ENCODE measurements at places on chromosomes 5 and 9.
A peak's percentile ranks its signal among the peaks of the same experiment; 100 is the strongest.

DNA sequence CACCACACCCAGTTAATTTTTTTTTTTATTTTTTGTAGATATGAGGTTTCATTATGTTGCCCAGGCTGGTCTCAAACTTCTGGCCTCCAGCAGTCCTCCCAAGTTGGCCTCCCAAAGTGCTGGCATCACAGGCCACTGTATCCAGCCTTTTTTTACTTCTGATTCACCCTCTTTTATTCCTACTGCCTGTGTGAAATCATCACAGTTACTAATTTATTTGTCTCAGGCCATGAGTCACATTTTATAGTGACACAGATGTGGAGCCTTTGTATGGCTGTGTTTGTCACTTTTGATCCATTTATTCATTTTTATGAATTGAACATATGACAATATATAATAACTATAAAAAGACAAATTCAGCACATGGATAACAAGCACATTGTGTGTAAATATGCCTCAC, 67.1 kb upstream of the SNX2 start:
- DNase-seq, result no peak

DNA sequence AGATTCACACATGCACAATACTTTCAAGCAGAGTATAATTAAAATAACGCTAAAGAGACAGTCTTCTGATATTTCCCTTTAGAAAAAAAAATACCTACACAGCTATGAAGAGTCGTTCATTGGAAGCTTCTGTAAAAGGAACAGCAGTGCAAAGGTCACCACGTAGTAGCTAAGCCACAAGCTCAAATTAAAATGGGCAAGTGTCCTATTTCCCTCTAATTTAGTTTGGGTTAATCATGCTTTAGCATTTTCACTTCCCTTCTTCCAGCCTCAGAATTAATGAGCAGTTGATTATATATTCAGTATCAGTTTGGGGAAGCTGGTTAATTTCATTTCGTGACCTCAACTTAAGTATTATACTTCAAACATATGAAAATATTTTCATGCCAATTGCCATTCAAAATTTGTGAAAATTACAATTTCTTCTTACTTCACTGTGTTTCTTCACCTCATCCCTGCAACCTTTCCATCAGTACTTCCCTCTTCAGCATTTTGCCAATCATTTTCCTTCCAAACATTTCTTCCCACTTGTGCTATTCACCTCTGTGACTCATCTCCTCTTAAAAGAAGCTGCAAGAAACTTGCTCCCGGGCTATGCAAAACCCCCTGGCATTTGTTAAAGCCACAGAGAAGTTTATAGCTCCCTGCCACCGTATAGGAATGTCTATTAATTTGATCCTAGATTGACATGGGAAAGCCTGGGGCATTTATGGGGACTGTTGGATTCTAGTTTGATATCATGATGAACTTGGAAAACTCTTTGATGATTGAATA, 83.0 kb downstream of the DMRTA1 start:
- no peak for DNase-seq

DNA sequence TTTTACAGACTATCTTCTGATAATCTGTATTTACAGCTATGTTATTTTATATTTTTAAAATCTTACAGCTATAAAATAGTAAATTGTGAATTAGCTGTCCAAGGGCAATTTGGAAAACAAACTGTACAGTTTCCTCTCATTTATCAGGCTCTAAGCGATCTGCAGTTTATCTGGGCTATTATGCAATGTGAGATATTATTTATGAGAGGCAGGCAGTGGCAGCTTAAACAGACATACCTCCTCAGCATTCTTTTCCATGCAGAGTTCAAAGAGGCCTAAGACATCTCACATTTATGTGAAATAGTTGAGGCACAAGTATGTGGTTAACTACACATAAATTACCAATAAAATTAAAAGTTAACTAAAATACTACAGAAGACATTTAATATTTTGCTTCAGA, 10.2 kb downstream of the NIPSNAP3B start:
- no peak for DNase-seq

- DNase-seq, result no peak
Observed at GRCh38 chr5:54205453-54205852, 104.9 kb downstream of the ARL15 start.

- DNase-seq, result no peak
Observed at GRCh38 chr9:129322022-129322621, 144.1 kb upstream of the IER5L start.

DNA sequence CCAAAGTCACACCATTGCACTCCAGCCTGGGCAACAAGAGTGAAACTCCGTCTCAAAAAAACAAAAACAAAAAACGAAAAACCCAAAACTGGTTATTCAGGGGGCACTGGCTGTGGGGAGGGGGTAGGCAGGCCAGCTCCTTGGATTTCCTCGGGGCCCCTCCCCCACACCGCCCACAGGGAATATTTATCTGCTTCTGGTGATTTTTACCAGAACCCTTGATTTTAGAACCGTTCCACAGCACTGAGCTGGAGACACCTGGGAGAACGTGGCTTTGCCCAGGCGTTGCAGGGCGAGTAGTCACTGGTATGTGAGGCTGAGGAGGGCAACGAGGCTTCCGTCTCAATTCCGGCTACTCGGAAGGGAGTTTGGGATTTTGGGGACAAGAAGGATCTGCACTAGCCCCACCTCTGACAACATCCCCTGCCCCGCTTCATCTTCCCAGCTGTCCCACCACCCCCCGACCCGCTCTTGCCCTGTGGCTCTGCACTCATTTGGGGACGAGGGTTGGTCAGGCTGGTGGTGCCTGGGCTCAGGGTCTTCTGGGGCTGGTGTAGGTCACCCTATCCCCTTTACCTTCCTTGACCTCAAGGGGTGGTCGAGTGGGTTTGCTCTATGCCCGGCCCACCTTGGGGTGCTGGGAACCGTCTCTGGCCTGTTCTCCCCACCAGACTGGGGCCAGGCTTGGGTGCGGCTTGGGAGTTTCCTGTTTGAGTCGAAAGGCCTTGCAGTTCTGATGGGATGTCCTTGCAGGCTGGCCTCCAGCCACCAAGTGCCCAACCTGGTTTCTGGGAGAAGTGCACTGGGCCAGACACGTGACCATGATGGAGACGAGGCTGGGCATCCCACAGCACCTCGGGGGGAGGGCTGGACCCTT, 3.5 kb downstream of the AHRR start:
- no peak for DNase-seq

DNA sequence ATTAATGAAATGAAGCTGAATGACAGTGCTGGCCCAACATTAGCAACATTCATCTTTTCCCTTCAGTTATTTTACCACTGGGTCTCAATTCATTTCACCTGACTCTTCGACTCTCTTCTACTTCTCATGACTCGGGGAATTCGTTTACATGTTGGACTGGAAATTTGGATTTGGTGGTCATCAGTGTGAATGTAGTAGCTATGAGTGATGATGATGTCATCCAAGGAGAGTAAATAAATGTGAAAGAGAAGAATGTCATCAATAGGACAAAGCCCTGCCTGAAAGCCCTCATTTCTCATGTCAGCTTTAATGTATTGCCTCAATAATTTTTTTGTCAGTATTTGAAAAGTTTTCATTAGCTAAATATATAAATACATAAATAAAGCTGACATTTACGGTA, 21.9 kb upstream of the CFAP95 start:
- no peak for DNase-seq

GRCh38 chr9:122445155-122445749, 32.5 kb downstream of the OR1J1 start:
- peak; percentile 26 for DNase-seq

- no peak for DNase-seq
Observed at GRCh38 chr9:37369671-37370070, 52.8 kb upstream of the GRHPR start.

DNA sequence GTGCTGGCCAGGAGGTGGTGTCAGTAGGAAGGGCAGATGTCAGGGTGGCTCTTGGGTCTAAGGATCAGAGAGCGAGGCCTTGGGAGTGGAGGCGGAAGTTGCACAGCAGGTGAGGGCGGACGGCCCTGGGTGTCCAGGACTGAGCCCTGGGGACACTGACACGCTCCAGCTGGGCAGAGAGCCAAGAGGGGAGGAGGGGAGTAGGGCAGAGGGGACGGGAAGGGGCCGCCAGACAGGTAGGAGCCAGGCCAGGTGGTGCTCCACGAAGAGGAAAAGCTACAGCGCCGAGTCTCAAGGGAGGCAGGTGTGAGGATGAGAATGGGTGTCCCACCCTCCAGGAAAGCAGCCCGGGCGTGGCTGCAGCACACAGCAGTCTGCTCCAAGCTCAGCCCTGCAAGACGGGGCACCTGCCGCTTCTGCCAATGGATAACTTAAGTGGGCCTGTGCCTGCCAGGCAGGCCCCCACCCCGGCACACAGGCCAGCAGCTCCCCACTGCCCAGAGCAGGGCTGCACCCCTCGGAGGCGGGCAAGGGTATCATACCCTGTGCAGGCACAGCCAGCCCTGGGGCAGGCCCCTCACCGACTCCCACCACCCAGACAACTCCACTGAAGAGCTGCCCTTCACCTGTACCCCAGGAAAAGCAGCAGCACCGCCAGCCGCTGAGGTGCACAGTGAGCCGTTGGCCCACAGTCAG, 4.9 kb downstream of the TPRN start:
- DNase-seq, result no peak

DNA sequence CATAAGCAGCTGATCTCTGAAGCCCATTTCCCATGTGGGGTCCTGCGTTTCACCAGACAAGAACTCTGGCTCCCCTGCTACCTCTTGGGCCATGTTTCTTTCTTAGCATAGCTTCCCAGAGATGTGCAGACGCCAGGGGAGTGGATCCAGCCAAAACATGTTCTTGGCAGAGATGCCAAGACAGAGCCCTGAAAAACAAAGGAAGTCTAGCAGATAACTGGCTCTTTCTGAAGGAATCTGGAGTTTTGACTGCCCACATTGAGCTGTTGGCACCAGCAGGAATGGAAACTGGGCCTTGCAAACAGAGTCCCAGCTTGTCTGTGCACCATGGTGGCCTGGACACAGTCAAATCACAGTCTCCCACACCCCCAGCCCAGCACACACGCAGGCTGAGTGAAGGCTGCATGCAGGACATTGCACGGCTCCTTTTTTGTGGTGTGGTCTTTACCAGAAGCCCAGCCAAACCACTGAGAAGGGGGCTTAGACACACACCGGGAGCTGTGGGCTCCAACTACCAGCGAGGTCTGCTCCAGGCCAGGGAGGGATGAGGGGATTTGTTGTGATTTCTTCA, 114.7 kb downstream of the SNX18 start:
- no peak for DNase-seq
